ENCODE measurements at places on chromosomes 16 and 17.

GRCh38 chr17:789160-789840, 7.1 kb downstream of the MRM3 start:
- no peak for DNase-seq

DNA sequence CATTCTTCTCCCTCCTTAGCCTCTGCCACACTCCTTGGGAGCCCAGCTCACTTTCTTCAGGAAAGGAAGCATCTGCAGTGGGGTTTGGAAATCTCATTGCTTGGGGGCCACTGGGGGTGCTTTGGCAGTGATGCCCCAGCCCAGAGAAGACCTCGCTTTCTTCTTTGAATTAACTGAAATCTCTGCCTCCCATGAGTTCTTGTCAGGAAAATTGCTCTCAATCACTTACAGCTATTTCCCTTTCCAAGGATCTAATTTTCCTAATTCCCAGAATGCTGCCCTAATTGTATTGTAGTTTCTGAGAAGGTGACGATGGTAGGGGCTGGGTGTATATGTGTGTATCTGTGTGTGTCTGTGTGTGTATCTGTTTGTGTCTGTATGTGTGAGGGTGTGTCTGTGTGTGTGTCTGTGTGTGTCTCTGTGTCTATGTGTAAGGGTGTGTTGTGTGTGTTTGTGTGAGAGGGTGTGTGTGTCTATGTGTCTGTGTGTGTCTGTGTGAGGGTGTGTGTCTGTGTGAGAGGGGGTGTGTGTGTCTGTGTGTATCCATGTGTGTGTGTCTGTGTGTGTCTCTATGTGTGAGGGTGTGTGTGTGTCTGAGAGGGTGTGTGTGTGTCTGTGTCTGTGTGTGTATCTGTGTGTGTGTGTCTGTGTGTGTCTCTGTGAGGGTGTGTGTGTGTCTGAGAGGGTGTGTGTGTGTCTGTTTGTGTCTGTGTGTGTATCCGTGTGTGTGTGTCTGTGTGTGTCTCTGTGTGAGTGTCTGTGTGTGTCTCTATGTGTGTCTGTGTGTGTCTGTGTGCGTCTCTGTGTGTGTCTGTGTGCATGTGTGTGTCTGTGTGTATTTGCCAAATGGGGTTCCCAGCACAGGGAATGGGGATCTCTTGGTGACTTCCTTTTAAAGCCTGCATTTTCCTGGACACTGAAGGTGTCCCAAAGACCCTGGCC, 83.5 kb upstream of the DNAJA2 start:
- no peak for DNase-seq

GRCh38 chr16:87464691-87465300, 28.0 kb downstream of the ZCCHC14 start:
- peak; percentile 71 for DNase-seq

DNA sequence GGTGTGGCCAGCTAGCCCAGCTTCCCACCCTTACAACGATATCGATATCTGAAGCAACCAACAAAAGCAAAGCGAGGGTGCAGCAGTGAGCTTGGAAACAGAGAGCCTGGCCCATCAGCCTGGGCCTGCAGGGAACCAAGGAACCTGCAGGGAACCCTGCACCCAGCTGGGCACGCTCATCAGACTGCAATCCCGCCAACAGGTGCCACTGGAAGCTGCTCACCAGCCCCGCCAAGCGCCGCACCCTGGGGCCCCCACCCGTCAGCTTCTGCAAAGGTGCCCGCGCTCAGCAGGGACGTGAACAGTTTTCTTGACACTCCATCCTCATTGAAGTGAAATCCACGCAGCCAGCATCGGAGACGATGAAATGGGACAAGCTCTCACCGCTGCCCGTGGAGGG, 250.7 kb downstream of the RBFOX3 start:
- DNase-seq = no peak

- DNase-seq = no peak
Measured at GRCh38 chr16:83963277-83964119, 4.5 kb upstream of the NECAB2 start.

GRCh38 chr17:3834811-3835210, 11.2 kb downstream of the NCBP3 start:
- no peak for DNase-seq

GRCh38 chr17:4626734-4627256, 14.7 kb downstream of the ALOX15 start:
- DNase-seq = no peak

DNA sequence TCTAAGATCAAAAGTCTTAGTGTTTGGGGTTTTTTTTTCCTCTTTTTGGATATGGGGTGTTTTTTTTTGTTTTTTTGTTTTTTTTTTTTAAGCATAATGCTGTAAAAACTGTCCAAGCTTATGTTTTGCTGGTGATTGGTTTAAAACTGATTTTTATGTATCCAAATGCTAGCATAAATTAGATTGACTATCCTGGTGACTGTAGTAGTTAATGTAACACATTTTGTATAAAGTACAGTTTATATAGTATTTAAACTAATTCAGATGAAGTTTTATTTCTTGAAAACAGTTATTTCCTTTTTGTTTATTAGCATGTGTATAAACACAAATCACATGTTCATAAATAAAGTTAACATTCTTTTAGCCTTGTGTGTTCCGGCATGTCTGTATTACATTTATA, 10.9 kb downstream of the RBBP6 start:
- no peak for DNase-seq

- no peak for DNase-seq
Measured at GRCh38 chr17:37066322-37067255, 117.8 kb downstream of the AATF start.

DNA sequence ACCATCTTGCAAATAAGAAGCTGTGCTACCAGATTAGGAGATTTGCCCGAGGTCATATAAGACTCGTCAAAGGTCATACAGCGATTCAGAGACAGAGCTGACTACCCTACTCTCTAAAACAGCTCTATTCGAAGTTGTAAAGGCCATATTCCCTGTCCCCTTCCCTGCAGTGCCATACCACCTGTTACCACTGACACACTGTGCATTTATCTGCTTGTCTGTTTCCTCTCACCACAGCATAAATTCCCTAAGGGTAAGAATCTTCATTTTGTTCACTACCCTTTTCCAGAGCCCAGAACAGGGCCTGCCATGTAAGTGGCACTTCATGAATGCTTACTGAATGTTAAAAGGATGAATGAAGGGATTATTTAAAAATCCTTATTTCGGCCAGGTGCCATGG, 3.4 kb upstream of the KSR1 start:
- no peak for DNase-seq

GRCh38 chr17:74738051-74738996, 1.3 kb downstream of the RAB37 start:
- no peak for DNase-seq

GRCh38 chr16:12917653-12918052, 16.3 kb downstream of the SHISA9 start:
- DNase-seq = no peak

DNA sequence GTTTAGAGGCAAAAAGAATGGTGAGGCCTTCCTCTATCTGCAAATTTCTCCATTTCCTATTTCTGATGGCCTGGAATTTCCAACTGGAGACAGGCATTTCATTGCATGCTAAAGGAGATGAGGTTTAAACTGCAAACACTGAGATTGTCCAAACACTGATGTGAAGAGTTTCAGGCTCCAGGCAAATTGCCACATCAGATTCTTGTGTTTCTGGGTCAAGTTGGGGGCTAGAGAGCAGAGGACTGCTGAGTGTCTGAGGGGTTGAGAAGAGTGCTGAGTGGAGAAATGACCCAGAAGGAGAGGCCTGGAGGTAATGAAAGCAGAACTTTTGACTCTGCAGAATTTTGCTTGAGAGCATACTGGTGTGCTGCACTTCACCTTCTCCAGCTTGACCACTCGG, 216.7 kb upstream of the MPHOSPH6 start:
- DNase-seq = no peak
